Endothelial cell of umbilical vein (primary cell): ENCODE measurements at places on chromosomes 6 and 20. TPM values are rescaled to one million over a fixed set of nuclear protein-coding genes. Genes with fewer than 3 reads are reported as not detected.

PARD6B gene
- 0.07 TPM in 1 of 2 replicates, not detected in the other for total RNA-seq

CRISP2 gene
- not detected in 2 replicates for total RNA-seq

OPRL1 gene
- total RNA-seq = 1.9 and 2.2 TPM in 2 replicates

HEY2 gene
- total RNA-seq = not detected in 2 replicates

C20orf202 gene
- total RNA-seq = not detected in 2 replicates

RAMACL gene
- 4.0 and 5.3 TPM in 2 replicates for total RNA-seq

TRIM15 gene
- not detected in 2 replicates for total RNA-seq

WFDC11 gene
- total RNA-seq = not detected in 2 replicates

RFX6 gene
- total RNA-seq = not detected in 2 replicates

PRICKLE4 gene
- total RNA-seq = 2.2 and 3.3 TPM in 2 replicates

CDSN gene
- total RNA-seq = not detected in 2 replicates

ARMH2 gene
- not detected in 2 replicates for total RNA-seq

RAB44 gene
- total RNA-seq = 0.11 TPM in 1 of 2 replicates, not detected in the other

GLYATL3 gene
- total RNA-seq = not detected in 2 replicates

LY6G6C gene
- 0.35 TPM in 1 of 2 replicates, not detected in the other for total RNA-seq

OPN5 gene
- total RNA-seq = not detected in 2 replicates

CLPSL1 gene
- total RNA-seq = not detected in 2 replicates

DLK2 gene
- total RNA-seq = not detected in 2 replicates

PDYN gene
- not detected in 2 replicates for total RNA-seq

PDE7B gene
- total RNA-seq = 21.3 and 25.1 TPM in 2 replicates

PLCB4 gene
- 1.6 and 1.7 TPM in 2 replicates for total RNA-seq

NRSN1 gene
- not detected in 2 replicates for total RNA-seq

GPLD1 gene
- total RNA-seq = 0.53 TPM in 1 of 2 replicates, not detected in the other

NNAT gene
- total RNA-seq = 2.3 and 10.7 TPM in 2 replicates

POM121L2 gene
- total RNA-seq = not detected in 2 replicates

PPP1R14C gene
- total RNA-seq = not detected in 2 replicates

MMS22L gene
- 19.3 and 22.7 TPM in 2 replicates for total RNA-seq
